NCI-H446 (cell line): ENCODE measurements at places on chromosomes 6 and 20.
A peak's percentile ranks its signal among the peaks of the same experiment; 100 is the strongest.

GRCh38 chr20:49420811-49421295, 61.6 kb downstream of the KCNB1 start:
- DNase-seq, result no peak

DNA sequence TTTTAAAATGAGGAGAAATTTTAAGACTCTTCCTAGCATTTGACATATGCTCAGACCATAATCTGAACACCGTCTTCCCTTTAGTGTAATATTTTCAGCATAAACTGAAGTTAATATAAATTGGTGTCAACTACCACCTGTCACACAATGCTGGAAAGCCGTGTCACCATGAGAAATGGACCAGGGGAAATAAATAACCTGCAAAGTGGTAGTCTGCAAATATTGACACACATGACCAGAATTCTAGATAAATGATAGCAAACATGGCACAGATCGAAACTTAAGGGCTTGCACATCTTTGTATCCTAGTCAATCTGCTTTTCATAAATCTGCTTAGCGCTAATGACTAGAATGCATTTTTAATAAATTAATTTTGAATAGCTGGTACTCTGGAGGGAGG, 191.9 kb downstream of the CD83 start:
- no peak for DNase-seq

DNA sequence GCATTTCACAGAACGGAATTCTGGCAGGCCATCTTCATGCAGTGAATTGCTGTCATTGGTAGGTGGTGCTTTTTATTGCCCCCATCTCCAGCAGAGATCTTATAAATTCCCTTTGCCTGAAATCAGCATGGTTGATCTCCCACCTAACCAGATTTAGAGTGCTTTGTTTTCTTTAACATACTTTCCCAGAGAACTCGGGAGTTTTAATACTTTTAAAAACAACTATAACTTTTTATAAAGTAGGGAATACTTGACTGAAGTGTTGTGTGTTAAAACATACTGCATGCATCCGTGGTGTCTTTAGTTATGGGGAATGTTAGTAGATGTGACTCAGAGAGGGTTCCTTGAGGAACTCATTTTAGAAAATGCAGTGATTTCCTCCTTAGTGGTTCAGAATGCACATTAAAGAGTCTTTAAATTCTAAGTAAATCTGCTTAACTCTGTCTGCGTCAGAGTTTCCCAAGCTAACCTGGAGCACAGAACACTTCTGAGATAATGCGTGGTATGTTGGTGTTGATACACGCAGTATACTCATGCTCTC, 54.9 kb downstream of the AKAP12 start:
- no peak for DNase-seq

- no peak for DNase-seq
Observed at GRCh38 chr20:57609086-57609841, 11.0 kb downstream of the ZBP1 start.

GRCh38 chr6:18601516-18602020, 214.4 kb downstream of the RNF144B start:
- peak; percentile 83 for DNase-seq

GRCh38 chr20:39822667-39823066, 860.5 kb downstream of the DHX35 start:
- no peak for DNase-seq

GRCh38 chr20:16606468-16607070, 33.3 kb upstream of the KIF16B start:
- DNase-seq, result no peak

GRCh38 chr6:82216549-82216948, 31.0 kb downstream of the IBTK start:
- no peak for DNase-seq

- no peak for DNase-seq
Observed at GRCh38 chr20:15627501-15627903, 945.7 kb downstream of the KIF16B start.

DNA sequence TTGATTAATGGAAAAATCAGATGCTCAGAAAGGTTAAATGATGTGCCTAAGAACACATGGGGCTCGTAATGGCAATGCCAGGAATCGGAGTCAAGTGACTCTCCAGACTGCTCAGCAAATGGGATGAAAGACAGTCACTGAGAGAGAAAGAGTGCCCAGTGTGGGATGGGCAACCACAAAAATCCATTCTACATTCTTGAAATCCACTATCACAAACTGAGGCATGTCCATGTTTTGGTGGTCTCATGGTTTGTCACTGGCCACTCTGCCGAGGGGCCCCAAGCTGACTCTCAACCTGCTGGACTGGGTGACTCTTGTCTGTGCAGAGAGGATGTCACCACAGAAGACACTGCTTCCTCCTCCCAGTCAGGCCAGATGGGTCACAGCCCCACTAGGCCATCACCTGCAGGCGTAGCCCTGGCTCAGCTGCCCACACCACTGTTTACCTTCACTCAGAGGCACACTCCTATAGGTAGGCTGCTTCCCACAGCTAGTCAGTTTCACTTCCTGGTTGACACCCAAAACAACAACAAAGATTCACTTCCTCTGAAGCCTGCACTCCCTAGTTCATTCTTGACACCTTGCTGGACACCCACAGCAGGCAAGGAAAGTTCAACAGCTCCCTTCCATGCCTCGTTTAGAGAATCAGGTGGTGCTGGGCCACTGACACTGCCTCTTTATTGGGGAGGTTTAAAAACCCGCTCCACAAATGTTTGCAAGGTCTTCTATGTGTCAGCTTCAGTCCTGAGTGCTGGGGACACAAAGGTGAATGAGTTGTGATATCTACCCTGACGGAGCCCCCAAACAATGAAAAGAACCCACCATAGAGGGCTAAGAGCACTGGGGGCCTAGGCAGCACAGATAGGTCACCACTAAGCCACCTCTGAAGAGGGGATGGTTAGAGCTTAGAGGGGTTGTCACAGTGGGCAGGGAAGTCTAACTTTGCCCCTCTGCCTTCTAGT, 21.7 kb downstream of the MAP1LC3A start:
- no peak for DNase-seq

GRCh38 chr6:12313992-12314589, 23.9 kb downstream of the EDN1 start:
- DNase-seq, result no peak

DNA sequence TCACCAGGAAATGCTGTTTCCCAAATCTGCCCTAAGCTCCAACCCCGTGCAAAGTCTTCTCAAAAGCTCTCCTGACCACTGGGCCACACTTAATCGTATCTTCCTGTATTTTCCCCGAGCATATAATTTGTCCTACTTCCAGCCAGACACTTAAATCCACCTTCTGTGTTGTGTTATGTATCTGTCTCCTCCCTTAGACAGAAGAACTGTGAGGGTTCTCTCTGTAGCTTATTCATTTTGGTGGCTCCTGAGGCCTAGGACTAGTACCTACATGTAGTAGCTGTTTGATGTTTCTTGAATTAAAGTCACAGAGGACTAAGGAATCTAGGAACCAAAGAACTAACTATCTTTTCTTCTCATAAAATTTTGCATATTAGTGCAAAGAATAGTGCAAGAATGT, 292.6 kb downstream of the ALDH8A1 start:
- DNase-seq, result no peak

GRCh38 chr6:36064770-36065396, 37.3 kb downstream of the MAPK14 start:
- no peak for DNase-seq

DNA sequence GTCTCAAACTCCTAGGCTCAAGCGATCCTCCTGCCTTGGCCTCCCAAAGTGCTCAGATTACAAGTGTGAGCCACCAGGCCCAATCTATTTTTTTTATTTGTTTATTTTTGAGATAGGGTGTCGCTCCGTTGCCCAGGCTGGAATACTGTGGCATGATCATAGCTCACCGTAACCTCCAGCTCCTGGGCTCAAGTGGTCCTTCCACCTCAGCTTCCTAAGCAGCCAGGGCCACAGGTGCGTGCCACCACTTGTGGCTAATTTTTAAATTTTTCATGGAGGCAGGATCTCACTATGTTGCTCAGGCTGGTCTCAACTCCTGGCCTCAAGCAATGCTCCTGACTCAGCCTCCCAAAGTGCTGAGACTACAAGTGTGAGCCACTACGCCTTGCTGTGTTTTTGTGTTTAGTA, 9.8 kb downstream of the KIF3B start:
- DNase-seq, result no peak

DNA sequence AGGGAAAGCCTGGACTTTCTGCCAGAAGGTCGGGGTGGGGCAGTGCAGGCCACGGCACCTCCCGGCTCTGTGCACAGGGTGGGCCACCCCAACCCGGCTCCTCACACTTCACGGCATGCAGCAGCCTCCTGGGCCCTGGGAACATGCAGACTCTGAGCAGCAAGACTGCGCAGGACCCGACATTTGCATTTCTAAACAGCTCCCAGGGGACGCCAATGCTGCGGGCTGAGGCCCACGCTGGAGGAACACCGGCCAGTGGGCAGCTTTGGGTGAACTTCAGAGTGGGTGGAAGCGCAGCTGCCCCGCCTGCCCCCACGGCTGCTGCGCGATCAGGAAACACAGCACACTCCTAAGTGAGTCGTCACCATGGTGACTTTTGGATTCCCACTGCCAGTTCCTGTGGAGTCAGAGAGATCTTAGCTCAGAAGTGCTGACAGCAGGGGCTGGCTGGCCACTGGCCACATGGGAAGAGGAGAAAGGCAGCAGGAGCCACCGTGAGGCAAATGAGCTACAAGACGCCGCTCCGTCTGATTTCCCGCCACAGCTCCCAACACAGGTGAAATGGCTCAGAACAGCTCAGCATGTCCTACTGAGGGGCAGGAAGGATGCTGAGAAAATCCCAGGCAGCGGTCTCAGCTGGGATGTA, 52.1 kb downstream of the RNASET2 start:
- no peak for DNase-seq

DNA sequence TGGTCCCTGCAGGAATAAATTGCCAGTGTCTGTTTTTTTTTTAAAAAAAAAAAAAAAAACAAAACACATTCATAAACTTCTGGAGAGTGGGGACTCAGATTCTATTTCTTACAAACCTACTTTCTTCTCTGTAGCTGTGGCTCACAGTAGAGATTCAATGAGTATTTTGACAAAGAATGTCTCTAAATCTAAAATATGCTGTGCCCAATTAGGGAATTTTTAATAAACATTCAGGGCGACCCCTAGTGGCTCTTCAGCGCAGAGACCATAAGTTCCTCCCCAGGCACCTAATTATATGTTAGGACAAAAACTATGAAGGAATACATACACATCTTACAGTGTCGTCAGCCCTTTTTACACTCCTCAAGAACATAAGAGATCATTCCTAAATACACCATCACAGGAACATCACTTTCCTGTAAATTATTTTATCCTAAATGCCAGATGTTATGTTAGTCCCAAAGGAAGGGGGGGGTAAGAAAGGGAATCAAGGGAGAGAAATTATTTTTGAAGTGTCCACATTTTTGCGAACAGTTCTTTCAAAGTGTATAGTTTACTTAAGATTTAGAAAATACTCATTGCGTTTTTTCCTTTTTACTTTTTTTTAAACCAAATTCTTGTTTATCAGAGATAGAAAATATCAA, 21.8 kb upstream of the NAA20 start:
- no peak for DNase-seq

DNA sequence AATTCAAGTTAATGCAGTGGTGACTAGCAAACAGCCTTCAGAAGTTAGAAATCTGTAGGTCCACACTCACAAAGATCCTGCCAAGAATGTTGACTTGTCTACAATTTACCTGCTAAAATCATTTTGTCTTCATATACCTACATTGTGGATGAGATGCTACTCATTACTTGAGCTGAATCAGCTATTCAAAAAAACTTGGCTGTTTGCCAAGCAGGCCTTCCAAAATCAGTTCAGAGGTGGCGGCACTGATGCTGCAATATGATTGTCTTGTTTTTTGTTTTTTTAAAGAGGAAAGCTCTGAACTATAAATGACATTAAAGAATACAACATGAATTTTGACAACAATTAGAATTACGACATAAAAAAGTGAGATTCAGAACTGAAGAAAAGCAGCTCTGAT, 354.7 kb upstream of the KHDRBS2 start:
- DNase-seq, result peak; percentile 5
